ENCODE measurements at places on chromosomes 2 and 18.

DNA sequence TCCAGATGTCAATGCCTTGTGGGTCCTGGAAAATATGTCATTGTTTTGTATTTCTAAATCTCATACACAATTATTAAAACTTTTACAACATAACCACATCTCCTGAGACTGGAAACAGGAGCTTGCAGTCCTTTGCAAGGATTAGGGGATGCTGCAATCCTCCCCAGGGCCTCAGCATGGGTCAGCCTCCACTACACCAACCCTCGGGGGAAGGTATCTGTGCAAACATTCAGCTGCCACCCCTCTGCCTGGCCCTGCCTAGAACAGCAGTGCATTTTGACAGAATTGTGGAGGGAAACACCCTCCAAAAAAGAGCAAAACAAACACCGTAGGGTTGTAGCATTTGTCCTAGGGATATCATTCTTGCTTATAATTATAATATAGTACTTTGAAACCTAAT is 4.2 kb upstream of the UPP2 start:
- DNase-seq: no peak

DNA sequence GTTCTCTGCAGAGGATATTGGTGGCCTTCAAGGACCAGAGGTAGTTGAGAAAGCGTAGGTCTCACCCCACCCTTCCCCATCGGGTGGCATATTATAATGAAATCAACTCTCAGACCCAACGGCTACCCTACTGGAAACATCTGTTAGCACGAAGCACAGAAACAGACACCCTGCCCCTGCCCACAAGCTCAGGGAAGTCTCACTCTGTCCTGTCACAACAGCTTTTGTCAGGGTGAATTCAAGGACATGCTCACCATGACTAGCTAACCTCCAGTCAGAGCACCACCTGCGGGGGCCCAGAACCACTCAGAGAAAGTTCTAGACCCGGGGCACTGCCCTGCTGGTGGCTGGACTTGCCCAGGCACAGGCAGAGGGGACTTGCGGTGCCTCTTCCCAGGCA is 3.5 kb upstream of the B3GNT7 start:
- DNase-seq: no peak

DNA sequence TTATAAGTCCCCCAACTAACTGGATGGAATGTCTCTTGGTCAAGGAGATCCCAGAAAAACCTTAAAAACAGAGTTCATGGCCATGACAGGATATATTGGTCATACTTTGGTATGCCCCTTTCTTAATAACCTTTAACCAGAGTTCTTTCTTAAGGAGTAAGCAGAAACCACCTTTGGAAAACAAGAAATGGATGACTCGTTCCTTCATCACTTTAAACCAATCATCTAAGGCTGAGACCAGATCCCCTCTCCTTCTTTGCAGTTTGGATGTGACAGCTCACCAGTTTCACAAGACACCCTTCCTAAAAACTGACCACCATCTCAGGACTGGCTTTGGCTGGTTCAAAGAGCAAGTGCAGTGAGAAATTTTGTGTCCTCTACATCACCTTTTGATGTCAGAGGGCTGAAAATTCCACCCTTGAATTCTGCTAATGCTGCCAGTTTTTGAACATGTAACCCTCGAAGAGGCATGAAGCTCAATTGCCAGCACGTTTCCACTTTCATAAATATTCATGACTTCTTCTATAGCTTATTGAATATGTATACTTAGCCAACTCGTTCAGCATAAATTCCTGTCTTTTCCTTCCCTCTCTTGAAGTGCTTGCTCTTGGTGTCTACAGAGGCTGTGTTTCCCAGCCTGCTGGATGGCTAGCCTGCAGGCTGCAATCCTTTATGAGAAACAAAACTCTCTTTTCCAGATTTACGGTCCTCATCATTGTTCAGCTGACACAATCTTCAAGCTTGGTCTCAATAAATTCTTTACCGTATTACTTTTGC is 1323.5 kb upstream of the TMEFF2 start:
- DNase-seq: peak; percentile 16

- peak; percentile 19 for DNase-seq
Observed at GRCh38 chr2:135913727-135914365, 37.6 kb upstream of the MCM6 start.

DNA sequence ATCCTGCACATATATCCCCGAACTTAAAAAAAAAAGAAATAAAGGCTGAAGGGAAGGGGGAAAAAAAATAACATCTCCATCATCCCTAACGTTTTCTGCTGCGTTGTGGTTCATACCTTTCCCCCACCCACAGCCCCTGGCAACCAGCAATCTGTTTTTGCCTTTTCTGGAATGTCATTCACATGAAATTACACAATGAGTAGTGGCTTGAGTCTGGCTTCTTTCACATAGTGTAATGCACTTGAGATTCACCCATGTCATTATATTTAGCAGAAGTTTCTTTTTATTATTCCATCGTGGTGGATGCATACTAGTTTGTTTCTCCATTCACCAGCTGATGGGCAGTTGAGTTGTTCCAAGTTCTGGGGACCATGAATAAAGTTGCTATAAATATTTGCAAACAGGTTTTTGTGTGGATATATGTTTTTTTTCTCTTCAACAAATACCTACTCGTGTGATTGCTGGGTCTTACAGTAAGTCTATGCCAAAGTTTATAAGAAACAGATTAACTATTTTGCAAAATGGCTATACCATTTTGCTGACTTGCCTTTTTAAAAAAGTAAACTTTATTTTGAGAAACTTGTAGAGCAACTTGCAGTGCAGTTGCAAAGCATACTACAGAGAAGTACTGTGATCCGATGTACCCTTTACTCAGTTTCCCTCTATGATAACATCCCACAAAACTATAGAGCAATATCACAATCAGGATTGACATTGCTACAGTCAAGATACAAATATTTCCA is 322.5 kb downstream of the LPIN1 start:
- DNase-seq: no peak

GRCh38 chr2:8169443-8169842 is 512.4 kb upstream of the ID2 start:
- no peak for DNase-seq

DNA sequence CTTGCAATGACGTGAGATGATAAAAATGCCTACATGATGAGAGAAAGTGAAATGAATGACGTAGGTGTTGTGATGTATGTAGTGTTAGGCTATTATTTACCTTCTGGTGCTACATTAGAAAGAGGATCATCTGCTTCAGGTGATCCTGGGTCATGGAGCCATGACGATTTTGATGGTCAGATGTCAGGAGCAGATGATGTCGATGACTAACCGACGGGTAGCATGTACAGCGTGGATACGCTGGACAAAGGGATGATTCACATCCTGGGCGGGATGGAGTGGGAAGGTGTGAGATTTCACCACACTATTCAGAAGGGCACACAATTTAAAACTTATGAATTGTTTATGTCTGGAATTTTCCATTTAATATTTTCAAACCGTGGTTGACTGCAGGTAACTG is 43.5 kb upstream of the ACVR1C start:
- DNase-seq: no peak

DNA sequence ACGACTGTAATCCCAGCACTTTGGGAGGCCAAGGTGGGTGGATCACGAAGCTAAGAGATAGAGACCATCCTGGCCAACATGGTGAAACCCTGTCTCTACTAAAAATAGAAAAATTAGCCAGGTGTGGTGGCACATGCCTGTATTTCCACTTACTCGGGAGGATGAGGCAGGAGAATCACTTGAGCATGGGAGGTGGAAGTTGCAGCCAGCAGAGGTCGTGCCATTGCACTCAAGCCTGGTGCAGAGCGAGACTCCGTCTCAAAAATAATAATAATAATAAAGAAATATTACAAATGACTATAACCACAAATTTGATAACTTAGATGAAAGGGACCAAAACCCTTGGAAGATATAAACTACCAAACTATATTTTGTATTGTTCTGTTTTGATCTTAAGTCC is 226.3 kb upstream of the GULP1 start:
- DNase-seq: no peak

DNA sequence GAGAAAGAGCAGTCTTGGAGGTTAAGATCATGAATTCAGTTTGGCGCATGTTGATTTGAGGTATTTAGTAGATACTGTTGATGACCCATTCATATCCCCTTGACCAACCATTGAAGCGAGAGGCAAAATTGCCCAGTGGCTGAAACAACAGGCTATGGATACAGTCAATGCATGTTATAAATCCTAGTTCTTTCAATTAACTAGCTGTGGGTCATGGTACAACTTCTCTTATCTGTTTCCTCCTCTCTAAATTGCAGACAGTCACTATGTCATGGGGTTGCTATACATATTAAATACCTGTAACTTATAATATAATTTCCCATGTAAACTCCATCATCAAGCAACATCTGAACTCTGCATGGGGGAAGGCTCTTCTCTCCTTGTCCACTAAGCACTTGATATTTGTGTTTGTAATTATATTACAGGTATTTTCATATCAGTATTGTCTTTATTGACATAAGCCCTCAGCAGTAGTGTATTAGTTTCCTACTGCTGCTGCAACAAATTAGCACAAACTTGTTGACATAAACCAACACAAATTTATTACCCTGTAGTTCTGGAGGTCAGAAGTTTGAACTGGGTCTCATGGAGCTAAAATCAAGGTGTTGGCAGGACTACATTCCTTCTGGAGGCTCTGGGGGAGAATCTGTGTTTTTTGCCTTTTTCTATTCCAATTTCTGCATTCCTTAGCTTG is 61.7 kb upstream of the ACTR3 start:
- no peak for DNase-seq

GRCh38 chr18:74126684-74127655 is 20.7 kb downstream of the FBXO15 start:
- no peak for DNase-seq

DNA sequence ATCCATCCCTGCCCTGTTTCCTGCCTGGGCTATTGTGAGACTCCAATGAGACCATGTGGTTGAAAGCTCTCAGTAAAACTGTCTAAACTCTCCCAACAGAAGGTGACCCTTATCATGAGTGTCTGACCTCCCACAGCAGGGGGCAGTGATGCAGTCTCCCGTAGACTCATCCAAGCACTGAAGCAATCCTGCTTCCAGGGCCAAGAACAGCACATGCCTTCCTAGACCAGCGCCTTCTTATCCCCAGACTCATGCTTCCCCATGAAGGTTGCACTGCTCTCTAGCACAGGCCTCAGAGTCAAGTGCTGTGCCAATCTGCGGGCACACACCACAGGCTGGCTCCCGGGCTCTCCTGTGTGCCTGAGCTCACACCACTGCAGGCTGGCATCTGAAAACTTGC is 112.3 kb downstream of the TNS1 start:
- DNase-seq: no peak

- DNase-seq: no peak
Observed at GRCh38 chr18:56148373-56148772, 490.0 kb downstream of the TXNL1 start.

DNA sequence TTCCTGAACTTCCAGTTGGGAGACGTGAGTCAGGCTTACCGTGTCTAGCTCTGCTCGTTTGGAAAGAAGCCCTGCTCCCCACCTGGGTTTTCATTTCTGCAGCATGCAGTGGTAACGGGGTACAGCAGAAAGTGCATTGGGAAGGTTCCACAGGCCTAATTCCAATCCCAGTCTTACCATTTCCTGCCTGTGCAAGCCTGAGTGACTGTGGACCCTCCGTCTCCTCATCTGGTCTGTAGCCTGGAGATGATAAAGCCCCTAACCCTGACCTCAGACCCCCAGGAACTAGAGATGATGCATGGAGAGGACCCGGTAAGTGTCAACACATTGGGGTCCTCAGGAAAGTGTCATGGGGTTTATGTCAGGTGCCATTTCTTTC is 5.8 kb upstream of the PSD4 start:
- no peak for DNase-seq

- DNase-seq: no peak
Observed at GRCh38 chr2:159933727-159934049, 128.7 kb downstream of the PLA2R1 start.

GRCh38 chr18:77366720-77367641 is 117.3 kb downstream of the GALR1 start:
- no peak for DNase-seq

GRCh38 chr2:216985658-216986141 is 125.8 kb upstream of the TNP1 start:
- DNase-seq: no peak

DNA sequence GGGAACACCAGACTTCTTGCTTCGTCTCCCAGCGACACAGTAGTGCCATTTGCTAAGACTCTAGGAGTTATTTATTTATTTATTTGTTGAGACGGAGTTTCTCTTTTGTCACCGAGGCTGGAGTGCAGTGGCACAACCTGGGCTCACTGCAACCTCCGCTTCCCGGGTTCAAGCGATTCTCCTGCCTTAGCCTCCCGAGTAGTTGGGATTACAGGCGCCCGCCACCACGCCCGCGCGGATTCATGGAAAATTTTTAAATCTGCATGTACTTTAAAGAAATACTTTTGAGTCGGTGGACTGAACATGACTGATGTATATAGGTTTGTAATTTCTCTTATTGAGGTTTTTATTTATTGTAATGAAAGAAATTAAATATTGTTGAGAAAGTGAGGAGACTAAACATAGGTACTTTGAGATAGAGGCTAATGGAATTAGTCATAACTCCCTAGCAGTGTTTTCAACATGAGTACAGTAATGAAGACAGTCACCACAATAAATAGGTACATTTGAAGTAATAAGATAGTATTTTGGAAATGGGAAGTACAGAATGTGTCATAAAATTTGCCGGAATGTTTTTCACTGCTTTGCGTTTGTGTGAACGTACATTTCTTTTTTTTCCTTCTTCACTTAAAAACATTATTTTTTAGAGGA is 983 bp downstream of the MTX2 start:
- no peak for DNase-seq

- no peak for DNase-seq
Observed at GRCh38 chr2:217934321-217935131, 68.3 kb downstream of the TNS1 start.

- DNase-seq: no peak
Observed at GRCh38 chr2:79994965-79995364, 309.6 kb downstream of the LRRTM1 start.

- DNase-seq: no peak
Observed at GRCh38 chr2:47485177-47485576, 82.2 kb downstream of the MSH2 start.

GRCh38 chr2:237572742-237573101 is 6.3 kb downstream of the PRLH start:
- no peak for DNase-seq

GRCh38 chr2:237490009-237490711 is 3.1 kb downstream of the MLPH start:
- no peak for DNase-seq

DNA sequence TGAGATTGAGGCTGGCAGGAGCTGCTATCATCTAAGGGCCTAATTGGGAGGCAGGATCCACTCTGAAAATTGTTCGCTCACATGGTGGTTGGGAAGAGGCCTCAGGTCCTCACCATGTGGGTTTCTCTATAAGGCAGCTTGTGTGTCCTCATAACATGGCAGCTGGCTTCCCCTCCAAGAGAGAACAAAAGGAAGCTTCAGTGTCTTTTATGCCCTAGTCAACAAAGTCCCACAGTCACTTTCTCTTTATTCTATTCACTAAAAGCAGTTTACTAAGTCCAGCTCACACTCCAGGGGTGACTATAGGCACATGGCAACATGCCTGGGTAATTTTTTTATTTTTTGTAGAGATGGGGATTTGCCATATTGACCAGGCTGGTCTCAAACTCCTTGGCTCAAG is 5.8 kb upstream of the ITGAV start:
- DNase-seq: no peak

GRCh38 chr2:199966976-199967375 is 11.6 kb downstream of the MAIP1 start:
- DNase-seq: no peak
